Cardiac fibroblast (primary cell): ENCODE measurements at places on chromosomes 7 and 10.

DNA sequence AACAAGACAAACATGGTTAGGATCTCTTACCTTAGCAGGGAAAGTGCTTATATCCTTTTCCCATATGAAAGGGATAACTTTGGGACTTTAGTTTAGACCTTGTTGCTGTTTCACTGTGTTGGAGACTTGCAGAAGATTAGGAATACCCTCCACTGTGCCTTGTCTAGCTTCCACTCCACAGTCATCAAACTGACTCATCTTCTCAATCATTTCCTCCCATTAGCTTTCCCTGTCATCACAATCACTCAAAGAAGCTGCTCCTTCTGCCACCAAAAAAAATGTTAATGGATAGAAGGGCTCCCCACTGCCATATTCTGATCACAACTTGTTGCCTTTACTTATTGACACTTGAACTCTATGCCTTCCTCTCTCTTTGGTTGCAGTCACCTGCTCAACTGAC lies 16.8 kb downstream of the GNG11 start:
- DNase-seq, result no peak

DNA sequence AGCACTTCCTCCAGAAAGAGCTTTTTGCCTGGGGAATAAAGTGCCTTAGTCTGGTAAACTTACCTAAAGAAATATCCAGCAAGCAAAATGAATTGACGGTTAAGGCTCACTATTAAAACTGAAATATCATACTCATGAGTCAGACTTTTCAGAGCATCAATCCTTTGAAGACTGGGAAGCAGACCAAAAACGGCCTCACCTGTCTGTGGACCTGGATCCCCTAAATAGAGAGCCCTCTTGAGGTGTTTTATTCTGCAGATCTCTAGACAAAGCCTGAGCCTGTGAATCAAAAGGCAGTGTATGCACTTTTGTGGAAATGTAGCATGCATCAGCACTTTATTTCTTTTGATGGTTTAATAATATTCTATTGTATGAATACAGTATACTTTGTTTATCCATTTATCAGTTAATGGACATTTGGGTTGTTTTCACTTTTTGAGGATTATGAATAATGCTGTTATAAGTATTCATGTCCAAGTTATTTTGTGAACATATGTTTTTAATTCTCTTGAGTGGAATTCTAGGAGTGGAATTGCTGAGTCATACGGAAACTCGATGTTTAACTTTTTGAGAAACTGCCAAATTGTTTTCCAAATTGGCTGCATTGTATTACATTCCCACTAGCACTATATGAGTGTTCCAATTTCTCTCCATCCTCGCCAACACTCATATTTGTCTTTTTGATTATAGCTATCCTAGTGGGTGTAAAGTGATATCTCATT lies 449.0 kb upstream of the IGFBP3 start:
- peak; percentile 95 for DNase-seq

DNA sequence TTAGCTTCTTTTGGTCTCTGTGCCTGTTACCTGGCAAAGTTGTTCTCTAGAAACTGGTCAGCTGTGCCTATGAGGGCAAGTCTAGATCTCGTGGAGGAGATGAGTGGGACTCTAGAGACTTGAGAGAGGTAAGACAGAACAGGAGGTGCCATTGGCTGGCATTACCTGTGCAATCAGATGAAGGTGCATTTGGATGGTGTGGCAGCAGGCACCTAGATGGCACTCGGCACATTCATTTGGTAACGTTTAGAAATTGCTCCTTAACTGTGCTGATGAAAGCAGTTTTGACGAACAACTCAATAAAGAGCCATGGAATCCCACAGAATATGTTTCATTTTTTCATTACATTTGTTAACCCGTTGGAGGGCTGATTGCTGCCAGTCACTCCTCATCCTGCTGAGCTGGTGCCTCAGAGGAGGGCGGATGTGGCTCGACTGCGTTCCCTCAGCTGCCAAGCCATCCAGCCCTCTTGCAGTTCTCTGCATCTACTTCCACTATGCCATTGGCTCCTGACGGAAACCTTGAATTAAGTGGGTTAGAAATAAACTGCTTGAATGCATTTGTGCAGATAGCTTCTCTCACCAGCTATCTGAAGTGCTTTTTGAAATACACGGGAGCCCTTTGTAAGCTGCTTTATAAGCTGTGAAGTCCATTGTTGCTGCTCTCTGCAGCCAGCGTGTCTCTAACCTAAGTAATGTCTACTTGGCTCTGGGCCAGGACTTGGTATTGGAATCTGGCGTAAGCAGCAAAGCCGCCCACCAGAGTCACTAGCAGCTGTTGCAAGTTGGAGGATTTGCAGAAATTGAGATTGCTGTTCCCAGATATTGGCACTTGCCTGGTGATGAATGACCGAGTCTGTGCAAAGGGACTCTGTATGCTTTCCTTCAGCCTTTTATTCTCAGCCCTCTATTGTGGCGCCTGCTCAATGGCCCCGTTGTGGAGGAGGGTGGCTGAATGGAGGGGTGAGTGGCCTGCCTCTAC lies 87.4 kb downstream of the LRRC4 start:
- peak; percentile 78 for DNase-seq

GRCh38 chr7:92749327-92749755 lies 87.0 kb downstream of the CDK6 start:
- DNase-seq, result peak; percentile 65

DNA sequence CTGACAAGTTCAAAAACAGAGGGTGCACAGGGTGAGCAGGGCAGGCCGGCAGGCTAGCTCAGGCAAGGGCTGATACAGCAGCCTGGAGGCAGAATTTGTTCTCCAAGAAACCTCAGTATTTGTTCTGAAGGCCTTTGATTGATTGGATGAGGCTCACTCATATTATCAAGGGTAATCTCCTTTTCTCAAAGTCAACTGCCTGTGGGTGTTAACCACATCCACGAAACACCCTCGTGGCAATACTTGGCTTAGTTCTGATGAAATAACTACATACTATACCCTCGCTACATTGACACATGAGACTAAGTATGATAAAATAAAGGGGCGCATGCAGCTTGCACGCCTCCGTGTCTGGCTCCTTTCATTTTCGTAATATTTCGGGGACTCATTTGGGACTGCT lies 4.4 kb upstream of the PPP2R2D start:
- DNase-seq, result no peak

DNA sequence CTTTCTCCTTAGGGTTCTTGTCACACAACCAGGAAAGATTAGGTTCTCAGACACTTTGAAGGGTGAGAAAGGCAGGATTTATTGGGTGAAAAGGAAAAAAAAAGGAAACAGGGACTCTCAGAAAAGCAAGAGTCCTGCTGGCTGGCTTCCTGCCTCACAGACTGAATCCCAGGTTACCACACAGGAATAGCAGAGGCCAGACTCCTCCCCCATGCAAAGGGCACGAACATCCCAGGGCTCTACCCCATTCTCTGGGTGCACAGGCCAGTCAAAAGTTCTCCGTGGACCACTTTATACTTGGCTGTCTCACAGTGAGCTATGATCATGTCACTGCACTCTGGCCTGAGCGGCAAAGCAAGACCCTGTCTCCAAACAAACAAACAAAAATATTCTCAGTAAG lies 42.6 kb downstream of the HOXA1 start:
- DNase-seq, result no peak

DNA sequence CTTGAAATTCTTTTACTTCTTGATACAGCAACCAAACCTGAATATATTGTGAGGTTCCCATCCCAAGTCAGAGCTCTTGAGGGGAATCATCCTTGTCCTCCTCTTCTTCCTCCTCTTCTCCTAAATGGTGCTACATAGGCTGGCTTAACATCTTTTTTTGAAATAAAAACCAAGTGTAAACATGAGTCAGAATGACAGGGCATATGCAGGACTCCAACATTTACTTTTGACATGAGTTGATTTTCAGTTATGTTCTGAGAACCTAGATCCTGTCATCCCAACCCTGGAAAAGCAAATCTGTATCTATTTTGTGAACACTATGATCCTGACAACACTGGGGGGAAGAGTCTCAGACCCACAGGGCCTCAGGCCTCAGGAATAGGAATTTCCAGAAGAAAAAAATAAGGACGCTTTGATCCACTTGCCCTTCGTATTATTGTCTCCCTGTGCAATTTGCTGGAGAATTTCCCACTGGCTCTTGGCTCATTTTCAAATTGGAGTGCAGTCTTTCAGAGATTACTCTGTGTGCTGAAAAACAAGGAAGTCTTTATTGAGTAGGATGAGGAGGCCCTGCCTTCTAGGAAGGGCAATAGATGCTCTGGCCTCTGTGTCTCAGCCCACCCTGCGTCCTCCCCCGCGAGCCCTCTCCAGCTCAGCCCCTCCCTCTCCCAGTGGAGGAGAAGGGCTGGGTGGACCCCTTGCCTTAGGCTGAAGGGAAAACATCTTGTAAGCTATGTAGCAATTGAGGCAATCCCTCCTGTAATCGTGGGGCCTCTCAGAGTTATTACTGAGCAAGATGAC lies 121.6 kb downstream of the CREB5 start:
- DNase-seq, result peak; percentile 44
